ENCODE measurements at places on chromosomes 7 and 10.

- DNase-seq = no peak
These were observed 50.7 kb downstream of the ODAD2 start for GRCh38 chr10:27948186-27948585.

- DNase-seq = no peak
These were observed 984.9 kb upstream of the AUTS2 start for GRCh38 chr7:68613405-68613804.

DNA sequence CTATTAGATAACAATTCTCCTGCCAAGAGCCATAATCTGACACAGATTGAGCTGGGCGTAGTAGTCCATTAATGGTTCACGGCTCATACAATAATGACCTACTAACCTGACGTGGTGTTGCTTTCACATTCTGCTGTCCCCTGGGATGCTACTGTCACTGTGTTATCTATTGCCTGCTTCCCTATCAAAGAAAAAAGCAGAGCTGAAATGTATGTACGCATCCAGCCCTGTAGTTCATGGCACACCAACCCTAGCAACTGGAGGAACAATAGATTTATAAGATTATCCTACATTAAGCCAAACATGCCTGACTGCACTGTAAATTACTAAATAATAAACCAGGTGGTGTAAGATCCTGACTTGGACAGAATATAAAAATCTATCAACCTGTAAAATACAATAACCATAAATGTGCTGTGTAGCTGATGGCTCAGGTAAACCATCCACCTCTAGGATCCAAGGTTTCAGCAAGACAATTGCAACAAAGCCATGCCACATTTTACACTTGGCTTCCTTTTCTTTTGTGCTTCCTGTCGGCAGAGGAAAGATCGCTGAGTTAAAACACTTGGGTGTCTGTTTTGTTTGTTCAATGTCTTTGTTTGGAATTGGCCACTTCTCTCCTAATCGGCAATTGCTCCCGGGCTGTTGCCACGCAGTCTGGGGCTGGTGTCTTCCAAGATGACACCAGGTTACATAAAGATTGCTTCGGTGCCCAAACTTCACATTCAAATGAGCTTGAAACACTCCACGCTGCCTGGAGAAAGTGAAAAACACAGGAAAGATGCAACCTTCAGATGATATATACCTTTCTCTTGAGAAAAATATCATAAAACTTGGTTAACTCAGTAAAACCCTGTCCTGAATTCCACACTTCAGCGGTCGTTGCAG, 143.9 kb upstream of the MGMT start:
- DNase-seq = no peak

GRCh38 chr10:15147594-15148392, 20.7 kb downstream of the NMT2 start:
- no peak for DNase-seq

GRCh38 chr10:70726909-70727495, 54.7 kb downstream of the ADAMTS14 start:
- DNase-seq = peak; percentile 40

DNA sequence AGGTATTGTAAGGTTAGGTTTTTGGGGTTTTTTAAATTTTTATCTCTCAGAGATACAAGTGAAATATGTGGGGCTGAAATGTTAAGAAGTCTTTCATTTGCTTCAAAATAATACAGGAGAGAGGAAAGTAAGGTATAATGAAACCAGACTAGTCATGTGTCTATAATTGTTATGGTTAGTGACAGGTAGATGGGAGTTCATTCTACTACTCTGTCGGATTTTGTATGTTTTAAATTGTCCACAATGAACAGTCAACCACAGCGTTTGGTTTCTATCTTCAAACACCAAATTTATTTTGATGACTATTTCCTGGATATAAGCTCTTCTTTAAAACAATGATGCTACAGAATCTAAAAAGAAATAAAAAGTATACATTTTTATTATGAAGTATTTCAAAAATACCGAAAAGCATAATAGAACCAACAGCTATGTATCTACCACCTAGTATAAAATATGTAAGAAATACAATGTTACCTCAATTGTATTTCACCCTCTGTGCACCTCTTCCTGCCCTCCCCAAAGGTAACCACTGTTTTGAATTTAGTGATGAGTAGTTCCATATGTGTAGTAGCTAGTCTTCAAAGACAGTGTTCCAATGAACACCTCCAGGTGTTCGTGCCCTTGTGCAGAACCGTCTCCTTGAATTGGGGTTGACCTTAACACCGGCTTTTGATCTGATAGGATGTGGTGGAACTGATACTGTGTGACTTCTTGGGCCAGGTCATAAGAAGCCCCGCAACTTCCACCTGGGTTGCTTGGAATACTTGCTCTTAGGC, 74.8 kb upstream of the CDK1 start:
- no peak for DNase-seq

- DNase-seq = peak; percentile 91
These were observed 34.3 kb downstream of the ABLIM1 start for GRCh38 chr10:114623661-114624294.

- no peak for DNase-seq
These were observed 7.0 kb upstream of the GNAI1 start for GRCh38 chr7:80127412-80128160.

- no peak for DNase-seq
These were observed 236.8 kb upstream of the AOAH start for GRCh38 chr7:36961097-36961496.

DNA sequence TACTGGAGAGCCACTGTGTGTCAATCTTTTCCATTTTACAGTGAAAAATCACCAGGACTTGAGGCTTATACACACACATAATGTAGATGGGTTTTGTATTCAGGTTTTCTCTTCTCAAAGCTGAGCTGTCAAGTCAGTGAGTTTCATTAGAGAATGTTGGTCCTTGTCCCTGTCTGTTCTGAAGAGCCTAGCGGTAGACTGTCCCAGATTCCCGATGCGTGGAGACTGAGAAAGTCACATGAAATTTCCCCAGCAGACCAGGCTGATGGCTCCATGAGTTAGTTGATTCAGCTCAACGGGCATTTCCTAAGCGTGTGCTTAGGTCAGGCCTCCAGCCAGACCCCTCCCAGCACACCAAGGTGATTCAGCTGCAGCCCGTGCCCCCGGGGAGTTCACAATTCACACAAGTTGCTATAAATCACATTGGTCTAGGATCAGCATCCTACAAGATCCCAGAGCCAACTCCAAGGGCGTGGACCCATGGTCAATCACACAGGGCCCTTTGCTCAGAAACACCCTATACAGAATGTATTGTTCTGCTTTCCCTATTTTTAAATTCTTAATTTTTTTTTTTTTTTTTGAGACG, 17.2 kb downstream of the CHST15 start:
- DNase-seq = peak; percentile 82

DNA sequence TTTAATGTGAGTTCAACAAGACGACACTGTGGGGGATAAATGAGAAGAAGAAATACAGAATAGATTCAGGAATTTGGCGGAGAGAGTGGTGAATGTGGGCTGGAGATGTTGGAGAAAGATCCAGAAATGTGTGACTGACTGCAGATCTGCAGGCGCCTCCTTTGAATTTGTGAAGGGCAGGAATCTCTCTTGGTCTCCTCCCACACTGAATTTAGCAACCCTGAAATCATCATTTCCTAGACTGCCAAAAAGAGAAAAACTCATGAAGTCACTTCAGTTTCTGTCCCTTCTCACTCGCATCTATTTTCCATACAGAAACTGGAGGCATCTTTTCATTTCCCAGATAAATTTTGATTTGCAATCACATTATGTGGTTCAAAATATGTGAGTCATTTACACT, 128.7 kb downstream of the GNAI1 start:
- DNase-seq = no peak

DNA sequence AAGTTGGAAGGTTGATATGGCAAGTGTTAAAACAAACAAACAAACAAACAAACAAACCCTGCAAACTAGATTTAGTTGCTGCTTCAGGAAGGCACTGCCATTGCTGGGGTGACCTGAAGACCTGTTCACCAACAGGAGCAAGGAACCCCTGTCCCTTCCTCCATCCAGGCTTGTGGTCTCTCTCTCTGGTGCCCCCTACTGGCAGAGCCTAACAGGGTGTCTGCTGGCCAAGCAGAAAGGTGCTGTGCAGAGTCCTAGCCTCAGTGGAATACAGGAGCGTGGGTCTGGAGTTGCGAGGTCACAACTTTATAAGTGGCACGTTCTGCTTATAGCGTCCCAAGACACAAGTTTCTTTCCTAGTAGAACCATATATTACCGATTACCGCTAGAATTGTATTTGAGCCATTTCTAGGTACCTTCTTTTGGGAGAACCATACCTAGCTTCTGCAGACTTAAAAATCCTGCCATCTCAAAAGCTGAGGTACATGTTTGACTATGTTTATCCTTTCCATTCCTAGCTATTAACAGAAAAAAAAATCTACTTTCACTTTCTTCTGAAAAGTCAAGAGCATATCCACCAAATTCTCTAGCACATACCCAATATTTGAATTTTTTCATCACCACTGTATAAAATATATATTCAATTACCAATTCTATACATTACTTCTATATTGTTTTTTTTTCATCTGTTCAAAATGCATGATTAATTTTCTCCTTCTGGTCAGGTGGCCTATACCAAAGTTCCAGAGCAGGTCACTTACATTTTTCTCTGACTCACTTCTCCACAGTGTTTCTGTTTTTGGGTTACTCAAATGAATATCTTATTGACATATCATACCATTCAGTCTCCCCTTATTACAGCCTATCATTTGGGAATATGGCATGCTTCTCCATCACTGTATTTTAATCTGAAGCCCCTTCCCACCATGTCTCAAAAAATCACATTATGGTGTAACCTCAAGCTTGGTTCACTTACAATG, 29.1 kb upstream of the CALD1 start:
- peak; percentile 57 for DNase-seq

GRCh38 chr10:71646592-71647292, 72.8 kb downstream of the C10orf105 start:
- no peak for DNase-seq

- DNase-seq = no peak
These were observed 15.0 kb upstream of the GFRA1 start for GRCh38 chr10:116287906-116288501.

DNA sequence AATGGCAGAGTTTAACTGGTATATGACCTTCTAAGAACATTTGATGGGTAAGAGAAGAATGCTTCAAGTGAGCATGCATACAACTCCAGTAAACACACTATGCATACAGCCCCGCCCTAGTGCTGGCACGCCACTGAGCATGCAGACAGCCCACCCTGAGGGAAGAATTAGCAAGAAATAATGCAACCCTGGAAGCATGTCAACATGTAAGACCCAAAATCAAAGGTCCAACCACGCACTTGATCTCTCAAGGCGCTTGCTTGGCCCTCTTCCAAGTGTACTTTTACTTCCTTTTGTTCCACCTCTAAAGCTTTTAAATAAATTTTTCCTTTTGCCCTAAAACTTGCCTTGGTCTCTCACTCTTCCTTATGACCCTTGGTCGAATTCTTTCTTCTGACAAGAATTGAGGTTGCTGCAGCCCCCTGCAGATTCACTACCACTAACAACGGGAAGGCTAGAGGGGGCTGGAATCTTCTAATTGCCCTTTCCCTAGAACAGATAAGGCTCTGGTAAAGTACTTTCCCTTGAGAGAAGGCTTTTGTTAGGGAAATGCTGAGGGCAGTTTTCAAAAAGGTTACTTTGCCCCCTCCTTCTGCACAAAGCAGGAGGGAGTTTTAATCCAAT, 3.4 kb downstream of the FAM24B start:
- no peak for DNase-seq

- no peak for DNase-seq
These were observed 74.2 kb upstream of the INSIG1 start for GRCh38 chr7:155223503-155223902.

DNA sequence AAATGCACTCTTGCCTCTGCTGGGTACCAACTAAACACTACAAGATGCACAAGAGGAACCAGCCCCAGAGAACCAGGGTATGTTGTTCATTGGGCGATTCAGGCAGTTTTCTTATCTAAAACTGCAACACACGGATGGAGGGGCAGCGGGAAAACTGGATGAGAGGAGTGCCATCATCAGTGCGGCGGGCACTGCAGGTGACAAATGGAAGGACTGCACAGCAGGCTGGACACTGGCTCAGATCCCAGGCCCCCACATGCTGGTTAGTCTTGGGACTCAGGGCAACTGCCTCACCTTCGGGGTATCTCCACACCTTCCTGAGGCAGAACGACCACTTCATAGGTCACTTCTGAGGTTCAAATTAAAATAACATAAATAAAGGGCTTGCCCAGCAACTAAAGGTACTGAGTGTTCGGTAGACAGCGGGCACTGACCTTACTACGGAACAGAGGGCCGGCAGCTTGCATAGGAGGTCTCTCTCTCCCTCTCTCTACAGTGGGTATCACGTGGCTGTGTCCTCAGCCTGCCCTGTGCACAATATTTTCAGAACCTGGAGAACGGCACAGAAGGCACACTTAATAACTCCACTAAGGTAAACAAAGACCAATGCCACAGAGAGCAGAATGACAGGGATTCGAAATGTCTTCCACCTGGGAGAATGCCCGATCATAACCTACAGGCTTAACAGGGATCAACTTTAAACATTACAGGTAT, 72.1 kb downstream of the GRB10 start:
- DNase-seq = no peak

- no peak for DNase-seq
These were observed 54.8 kb downstream of the ZMIZ1 start for GRCh38 chr10:79123547-79123963.

GRCh38 chr7:34191771-34192479, 286.6 kb downstream of the BMPER start:
- peak; percentile 33 for DNase-seq

- no peak for DNase-seq
These were observed 16.7 kb upstream of the MAP3K8 start for GRCh38 chr10:30417301-30417700.

DNA sequence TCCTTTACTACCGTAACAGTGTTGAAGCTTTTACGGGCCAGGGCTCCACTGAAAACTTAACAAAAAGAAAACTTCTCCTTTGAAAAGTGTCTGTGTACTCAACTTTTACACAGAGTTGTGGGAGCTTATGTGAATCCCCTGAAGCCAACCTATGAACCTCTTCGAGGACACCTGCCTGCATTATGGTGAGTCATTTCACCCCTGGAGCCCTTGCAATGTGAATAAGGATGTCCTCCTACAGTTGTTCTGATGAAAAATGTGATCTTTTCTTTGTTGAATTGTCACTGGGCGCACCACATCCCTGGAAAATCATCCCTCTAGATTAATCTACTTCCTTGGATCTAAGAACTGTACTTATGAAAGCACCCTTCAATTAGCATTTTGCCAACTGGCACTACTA, 93.2 kb downstream of the SORCS1 start:
- no peak for DNase-seq

DNA sequence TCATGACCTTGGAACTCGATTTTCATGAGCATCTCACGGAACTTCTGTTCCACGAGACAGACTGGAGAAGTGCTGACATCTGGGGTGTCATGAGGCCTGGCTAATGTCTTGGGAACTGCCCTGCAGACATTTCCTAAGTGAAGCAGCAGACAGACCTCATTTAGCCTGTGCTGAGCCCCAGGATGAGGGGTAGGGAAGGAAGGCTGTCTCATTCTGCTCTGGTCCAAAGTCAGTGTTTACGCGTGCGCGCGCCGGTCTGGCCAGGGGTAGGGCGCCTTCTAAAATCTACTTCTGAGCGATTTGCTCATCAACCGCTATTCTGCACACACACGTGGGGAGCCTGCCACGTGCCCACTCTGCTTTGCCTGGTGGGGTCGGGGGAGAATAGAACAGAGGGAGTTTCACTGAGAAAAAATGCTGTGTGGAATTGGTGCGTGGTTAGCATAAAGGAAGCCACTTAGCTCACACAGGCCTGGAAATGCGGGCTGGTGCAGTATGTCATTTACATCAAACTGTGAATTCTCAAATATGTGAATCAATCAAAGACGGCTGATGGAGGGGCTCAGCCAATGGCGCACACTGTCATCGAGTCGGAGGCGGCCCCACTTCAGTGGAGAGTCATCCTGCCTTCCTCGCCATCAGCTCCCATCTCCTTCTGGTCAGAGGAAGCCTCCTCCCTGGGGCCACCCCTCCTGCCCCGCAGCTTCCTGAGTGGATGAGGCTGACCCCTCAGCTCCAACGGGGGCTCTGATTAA, 335.1 kb downstream of the ADARB2 start:
- no peak for DNase-seq
